ENCODE measurements at places on chromosomes 2 and 18. TPM values are rescaled to one million over a fixed set of nuclear protein-coding genes. Genes with fewer than 3 reads are reported as not detected.

Gene RAB6C
- not detected for total RNA-seq

Gene GALNT3
- 0.39 TPM for total RNA-seq

Gene LDLRAD4
- total RNA-seq, result 7.9 TPM

Gene MC5R
- total RNA-seq, result not detected

Gene NR4A2
- total RNA-seq, result 0.04 TPM

Gene SLC35G4
- total RNA-seq, result not detected

Gene KCNF1
- 1.3 TPM for total RNA-seq

Gene ATRAID
- 177 TPM for total RNA-seq

Data from cardiac muscle cell (in vitro differentiated cells and primary cell).